ENCODE measurements at places on chromosomes 2 and 18.
A peak's percentile ranks its signal among the peaks of the same experiment; 100 is the strongest.

DNA sequence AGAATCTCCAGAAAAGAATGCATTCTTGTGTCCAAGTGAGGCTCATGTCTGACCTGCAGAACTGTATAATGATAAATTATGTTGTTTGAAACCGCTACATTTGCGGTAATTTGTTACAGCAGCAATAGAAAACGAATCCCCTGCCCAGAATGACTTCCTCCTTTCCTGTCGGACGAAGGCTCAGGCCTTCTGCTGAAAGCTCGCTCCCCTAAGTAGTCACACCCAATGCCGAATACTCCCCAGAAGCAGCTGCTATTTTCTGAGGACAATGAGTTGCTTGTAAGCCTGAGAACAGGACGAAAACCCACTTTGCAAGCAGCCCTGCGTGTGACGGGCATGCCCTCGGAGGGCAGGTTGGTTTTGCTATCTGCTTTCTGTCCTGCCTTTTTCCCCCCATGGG lies 27.7 kb upstream of the PTPN4 start:
- no peak for DNase-seq

GRCh38 chr2:189304360-189304759 lies 124.8 kb upstream of the COL5A2 start:
- peak; percentile 57 for DNase-seq

DNA sequence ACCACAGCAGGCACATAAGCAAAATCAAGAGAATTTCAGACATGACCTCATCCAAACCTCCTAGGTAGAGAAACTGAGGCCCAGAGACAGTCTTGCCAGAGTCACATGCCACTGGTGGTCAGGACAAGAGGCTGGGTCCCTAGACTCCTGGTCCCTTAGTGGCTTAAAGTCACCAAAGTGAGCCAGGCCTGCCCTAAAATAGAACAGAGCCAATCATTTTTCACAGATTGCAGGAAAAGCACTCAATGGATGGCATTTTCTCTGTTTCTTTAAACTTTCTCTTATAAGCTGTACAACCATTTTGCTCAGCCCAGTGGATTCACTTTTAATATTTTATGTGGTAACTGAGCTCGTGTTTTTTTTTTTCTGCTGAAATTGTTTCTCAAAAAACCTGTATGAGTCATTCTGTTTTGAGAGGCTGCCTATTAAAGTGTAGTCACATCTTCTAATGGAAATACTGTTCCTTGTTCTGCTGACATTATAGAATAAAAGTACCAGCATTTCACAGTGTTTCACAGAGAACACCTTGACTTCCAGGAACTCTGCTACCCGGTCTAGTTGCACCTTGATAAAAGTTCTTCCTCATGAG lies 29.6 kb downstream of the STEAP3 start:
- no peak for DNase-seq

- no peak for DNase-seq
Measured at GRCh38 chr2:10002681-10003080, 40.7 kb upstream of the KLF11 start.

DNA sequence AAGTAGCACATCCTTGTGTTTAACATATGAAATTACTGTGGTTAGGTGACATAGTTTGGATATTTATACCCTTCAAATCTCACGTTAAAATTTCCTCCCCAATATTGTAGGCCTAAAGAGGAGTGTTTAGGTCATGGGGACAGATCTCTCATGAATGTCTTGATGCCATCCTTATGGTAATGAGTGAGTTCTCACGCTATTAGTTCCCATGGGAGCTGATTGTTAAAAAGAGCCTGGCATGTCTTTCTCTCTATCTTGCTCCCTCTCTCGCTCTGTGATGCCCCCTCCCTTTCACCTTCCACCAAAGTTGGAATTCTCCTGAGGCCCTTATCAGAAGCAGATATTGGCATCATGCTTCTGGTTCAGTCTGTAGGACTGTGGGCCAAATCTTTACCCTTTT lies 660.1 kb downstream of the ADCYAP1 start:
- DNase-seq = no peak

- no peak for DNase-seq
Measured at GRCh38 chr2:129936334-129936934, 43.0 kb upstream of the RAB6C start.

DNA sequence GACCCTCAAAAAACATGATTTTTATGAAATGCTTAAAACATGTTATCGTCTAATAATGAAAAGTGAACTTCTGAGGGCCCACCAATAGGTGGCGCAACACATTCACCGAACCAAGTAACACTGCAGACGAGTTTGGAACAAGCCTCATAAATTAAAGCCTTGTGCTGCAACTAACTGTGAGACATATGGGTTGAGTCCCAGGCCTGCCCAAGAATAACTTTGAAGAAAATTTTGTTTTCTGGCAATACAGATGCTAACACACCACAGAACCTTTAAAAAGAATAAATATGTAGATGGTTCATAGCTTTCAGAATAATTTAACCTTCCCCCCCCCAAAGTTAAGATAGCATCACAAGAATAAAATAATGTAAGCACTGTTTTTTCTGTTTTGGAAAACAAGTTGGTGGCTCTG lies 285.9 kb downstream of the RNF144A start:
- peak; percentile 62 for DNase-seq

DNA sequence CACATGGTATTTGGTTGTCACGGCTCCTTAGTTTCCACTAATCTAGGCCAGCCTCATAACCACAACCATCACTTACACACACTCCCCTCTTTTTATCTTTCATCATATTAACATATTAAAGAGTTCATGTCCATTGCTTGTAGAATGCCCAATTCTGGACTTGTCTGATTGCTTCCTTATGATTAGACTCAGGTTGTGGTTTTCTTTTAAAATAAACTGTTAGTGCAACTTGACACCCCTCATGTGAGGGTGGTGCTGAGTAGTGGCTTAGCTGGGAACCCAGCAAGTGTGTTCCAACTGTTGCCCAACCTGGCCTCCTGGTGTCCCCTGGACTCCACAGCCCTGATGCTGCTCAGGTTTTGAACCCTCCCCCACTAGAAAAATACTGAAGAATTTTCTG lies 20.1 kb upstream of the CD207 start:
- DNase-seq = no peak

DNA sequence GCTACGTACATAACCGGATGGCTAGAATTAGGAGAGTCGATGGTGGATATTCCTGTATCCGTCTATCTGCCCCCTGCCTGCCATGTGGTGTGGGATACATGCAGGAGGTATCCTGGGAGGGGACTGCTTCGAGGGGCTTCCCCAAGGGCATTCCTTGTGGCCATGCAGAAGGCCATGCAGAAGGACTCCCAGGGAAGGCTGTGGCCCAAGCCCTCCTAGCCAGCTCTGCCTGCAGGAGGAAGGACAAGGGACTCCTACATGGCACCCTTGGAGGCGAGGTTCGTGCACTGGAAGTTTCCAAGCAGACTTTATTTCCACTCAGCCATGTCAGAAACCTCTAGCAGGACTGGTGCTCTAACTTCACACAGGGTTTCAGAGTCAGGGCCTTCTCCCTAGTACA lies 136.1 kb downstream of the KLHL29 start:
- no peak for DNase-seq
